ENCODE measurements at places on chromosomes 13 and 19.

GRCh38 chr19:39082745-39083598 is 1.2 kb upstream of the ACP7 start:
- H3K27me3 ChIP-seq, result peaks cover 20% of the 10 kb centered on the region
- peaks cover 16% of the 10 kb centered on the region for H3K4me1 ChIP-seq
- DNase-seq, result no peak
- H3K36me3 ChIP-seq, result no peaks in the 10 kb centered on the region

GRCh38 chr13:82447416-82448077 is 1434.7 kb downstream of the SLITRK1 start:
- H3K27ac ChIP-seq, result no peak overlapping the region
- H3K36me3 ChIP-seq, result no peaks in the 10 kb centered on the region
- H3K4me1 ChIP-seq, result no peaks in the 10 kb centered on the region
- no peaks in the 10 kb centered on the region for H3K27me3 ChIP-seq
- no peak overlapping the region for H3K4me3 ChIP-seq

DNA sequence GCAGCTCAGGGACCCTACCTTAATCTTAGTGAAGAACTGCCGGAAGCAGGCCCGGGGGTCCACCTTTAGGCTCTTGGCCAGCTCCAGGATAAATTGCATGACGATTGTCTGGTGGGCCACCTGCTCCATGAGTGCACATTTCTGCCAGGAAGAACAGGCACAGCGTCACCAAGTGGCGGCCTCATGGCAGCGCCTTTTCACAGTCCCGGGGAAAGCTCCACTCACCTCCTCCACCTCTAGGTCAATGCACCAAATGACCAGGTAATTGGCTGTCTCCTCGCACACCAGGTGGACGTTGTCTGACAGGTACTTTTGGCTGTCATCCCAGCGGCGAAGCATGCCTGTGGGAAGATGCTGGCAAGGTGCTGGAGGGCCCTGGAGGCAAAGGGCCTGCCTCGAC is 8.3 kb downstream of the CDC37 start:
- H3K4me3 ChIP-seq, result no peak overlapping the region
- H3K36me3 ChIP-seq, result peaks cover 52% of the 10 kb centered on the region
- H3K27me3 ChIP-seq, result no peaks in the 10 kb centered on the region
- H3K4me1 ChIP-seq, result peaks cover 23% of the 10 kb centered on the region

DNA sequence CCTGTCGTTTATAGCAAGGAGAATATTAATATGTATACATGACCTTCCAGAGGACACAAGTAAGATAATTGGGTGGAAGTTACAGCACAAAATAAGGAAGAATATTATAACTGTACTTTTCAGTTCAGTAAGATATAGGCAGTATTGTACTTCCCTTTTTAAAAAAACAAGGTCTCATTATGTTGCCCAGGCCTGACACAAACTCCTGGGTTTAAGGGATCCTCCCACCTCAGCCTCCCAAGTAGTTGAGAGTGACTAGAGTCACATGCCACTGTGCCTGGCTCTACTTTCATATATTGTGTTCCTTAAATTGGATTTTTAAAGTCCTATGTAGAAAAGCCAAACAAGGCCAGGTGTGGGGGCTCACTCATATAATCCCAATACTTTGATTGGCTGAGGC is 19.5 kb upstream of the MAB21L1 start:
- no peak overlapping the region for H3K4me3 ChIP-seq
- no peaks in the 10 kb centered on the region for H3K36me3 ChIP-seq
- no peaks in the 10 kb centered on the region for H3K27me3 ChIP-seq

- DNase-seq, result no peak
- no peaks in the 10 kb centered on the region for H3K27me3 ChIP-seq
- no peaks in the 10 kb centered on the region for H3K4me1 ChIP-seq
- H3K27ac ChIP-seq, result no peak overlapping the region
- no peak overlapping the region for H3K4me3 ChIP-seq
- no peaks in the 10 kb centered on the region for H3K36me3 ChIP-seq
Measured at GRCh38 chr13:27236478-27236877, 14.9 kb upstream of the RPL21 start.

GRCh38 chr19:5803752-5804515 is 933 bp upstream of the NRTN start:
- H3K27me3 ChIP-seq, result no peaks in the 10 kb centered on the region
- no peaks in the 10 kb centered on the region for H3K36me3 ChIP-seq
- peak; percentile 72 for DNase-seq
- H3K4me3 ChIP-seq, result peak overlapping the region; percentile 15
- no peaks in the 10 kb centered on the region for H3K4me1 ChIP-seq

DNA sequence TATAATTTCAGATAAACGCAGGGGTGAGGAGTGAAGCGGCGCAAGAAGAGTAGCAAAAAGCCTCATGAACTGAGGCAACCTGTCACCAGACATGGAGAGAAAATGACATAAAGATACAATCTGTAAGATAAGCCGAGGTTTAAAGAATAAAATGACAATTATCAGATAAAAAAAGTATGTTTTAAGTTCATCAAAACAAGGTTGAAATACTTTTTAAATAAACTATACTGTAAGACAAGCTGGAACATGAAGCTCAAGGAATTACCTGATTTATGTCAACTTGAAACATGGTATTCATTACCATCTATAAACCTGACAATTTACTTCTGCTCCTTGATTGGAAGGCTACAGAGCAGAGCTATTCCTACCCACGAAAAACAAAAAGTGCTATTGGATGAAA is 61.6 kb downstream of the MYCBP2 start:
- no peak overlapping the region for H3K27ac ChIP-seq
- no peaks in the 10 kb centered on the region for H3K4me1 ChIP-seq
- no peak overlapping the region for H3K4me3 ChIP-seq
- no peak for DNase-seq
- H3K27me3 ChIP-seq, result no peaks in the 10 kb centered on the region
- H3K36me3 ChIP-seq, result peaks cover 34% of the 10 kb centered on the region

DNA sequence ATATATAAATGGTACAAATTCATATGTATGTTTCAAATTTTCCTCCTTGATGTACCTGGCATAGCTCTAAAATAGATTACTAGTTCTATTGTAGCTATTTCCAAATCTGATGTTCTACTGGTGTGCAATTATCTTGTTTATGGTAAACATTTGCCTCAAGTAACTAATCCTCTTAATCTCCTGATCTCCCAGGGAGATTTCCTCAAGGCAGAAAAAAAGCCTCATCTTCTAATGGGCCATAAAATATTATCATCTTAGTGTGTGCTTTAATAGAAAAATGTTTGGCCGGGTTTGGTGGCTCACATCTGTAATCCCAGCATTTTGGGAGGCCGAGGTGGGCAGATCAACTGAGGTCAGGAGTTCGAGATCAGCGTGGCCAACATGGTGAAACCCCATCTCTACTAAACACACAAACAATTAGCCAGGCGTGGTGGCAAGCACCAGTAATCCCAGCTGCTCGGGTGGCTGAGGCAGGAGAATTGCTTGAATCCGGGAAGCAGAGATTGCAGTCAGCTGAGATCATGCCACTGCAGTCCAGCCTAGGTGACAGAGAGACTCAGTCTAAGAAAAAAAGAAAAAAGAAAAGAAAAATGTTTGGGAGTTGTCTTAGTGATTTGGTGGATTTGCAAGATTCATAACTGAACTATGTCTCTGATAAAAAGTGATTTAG is 498.9 kb upstream of the SLITRK5 start:
- H3K27ac ChIP-seq, result no peak overlapping the region
- H3K4me1 ChIP-seq, result no peaks in the 10 kb centered on the region
- no peak for DNase-seq
- no peaks in the 10 kb centered on the region for H3K36me3 ChIP-seq
- H3K27me3 ChIP-seq, result no peaks in the 10 kb centered on the region

DNA sequence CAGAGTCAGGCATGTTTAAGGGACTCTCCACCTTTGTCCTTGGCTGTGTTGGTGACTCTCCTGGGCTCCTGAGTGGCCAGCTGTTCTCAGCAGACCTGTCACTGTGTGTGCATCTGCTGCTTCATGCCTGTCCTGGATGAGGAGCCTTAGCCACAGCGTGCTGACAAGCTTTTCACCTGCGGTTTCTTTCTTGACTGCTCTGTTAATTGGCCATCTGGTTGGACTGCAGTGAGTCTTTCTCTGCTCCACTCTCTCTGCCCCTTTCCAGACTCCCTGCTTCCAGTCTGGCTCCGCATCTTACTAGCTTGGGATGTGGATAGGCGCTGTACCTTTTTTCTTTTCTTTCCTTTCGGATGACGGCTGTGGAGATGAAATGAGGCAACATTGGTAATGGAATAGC is 38.8 kb downstream of the POLR1D start:
- H3K36me3 ChIP-seq, result no peaks in the 10 kb centered on the region
- H3K27ac ChIP-seq, result no peak overlapping the region
- H3K4me3 ChIP-seq, result no peak overlapping the region
- no peak for DNase-seq

DNA sequence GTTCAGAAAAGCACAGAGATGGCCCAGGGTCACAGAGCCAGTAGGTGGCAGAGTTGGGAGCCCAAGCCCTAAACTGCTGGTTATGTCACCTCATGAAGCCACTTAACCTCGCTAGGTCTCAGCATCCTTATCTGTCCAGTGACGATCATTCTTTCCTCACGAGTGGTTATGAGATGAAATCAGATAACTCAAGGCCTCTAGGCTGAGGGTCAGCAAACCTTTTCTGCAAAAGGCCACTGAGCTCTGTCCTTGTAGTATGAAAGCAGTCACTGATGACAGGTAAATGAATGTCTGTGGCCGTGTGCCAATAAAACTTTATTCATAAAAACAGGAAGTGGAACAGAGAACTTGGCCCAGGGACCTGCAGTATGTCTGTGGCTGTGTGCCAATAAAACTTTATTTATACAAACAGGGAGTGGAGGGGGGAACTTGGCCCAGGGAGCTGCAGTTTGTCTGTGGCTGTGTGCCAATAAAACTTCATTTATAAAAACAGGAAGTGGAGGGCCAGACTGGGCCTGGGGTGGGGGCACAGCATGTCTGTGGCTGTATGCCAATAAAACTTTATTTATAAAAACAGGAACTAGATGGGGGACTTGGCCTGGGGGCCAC is 71.2 kb downstream of the GNG7 start:
- peak overlapping the region; percentile 0 for H3K27ac ChIP-seq
- H3K4me3 ChIP-seq, result no peak overlapping the region
- DNase-seq, result no peak

- H3K36me3 ChIP-seq, result peaks cover 19% of the 10 kb centered on the region
- no peak for DNase-seq
- H3K4me1 ChIP-seq, result no peaks in the 10 kb centered on the region
- H3K27ac ChIP-seq, result no peak overlapping the region
- H3K4me3 ChIP-seq, result no peak overlapping the region
Measured at GRCh38 chr19:52662631-52663030, 24.5 kb upstream of the ZNF83 start.

All from right atrium auricular region (tissue), 2 donors.